ENCODE measurements at places on chromosomes 7 and 10.
A peak's percentile ranks its signal among the peaks of the same experiment; 100 is the strongest.

GRCh38 chr7:132049462-132050304 lies 493.3 kb upstream of the PODXL start:
- DNase-seq = peak; percentile 7

- DNase-seq = peak; percentile 78
These were observed 125.1 kb downstream of the PLXNA4 start for GRCh38 chr7:132451161-132451560.

- no peak for DNase-seq
These were observed 101.2 kb upstream of the PARD3 start for GRCh38 chr10:34916314-34916713.

DNA sequence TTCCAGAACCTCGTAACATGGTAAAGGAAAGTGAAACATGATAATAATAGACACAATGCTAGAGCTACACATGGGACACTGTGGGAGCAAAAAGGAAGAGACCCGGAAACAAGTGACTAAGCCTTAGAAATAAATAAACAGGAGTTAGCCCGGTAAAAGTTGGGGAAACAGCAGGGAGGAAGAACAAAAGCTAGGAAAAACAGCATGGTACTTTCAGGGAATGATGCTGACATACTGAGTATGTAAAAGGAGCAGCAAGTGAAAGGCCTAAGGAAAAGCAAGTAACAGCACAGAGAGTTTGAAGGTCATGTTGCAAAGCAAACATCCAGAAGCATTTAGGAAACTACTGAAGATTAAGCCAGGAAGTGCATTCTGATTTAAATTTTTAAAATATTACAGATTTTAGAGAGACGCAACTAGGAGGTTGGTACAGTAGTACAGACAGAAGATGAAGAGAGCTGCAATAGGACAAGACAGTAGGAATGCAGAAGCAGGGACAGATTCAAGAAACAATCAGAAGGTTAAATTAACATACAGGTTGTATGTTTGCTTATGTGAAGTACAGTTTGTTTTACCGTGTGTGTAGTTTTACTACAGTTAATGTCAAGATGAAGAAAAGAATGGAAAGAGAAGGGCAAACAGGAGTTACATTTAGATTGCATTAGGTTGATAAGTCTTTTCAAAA lies 63.7 kb downstream of the ARHGAP12 start:
- DNase-seq = no peak

DNA sequence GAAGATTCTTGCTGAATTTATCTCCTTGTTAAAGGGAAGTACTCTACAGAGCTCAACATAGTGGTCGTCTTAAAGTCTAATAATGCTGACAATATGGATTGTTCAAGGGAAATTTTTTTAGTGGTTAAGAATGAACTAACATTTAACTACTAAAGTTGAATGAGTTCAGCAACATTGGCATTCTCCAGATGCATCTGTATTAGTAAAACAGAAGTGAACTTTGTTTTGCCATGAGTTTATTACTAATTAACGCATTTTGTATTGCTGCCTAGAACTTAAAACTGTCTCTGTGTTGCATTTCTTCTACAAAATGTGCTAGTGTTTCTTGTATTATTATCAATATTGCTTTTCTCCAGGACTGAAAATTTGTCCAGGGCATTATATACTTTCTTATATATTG lies 67.5 kb downstream of the C1GALT1 start:
- no peak for DNase-seq

DNA sequence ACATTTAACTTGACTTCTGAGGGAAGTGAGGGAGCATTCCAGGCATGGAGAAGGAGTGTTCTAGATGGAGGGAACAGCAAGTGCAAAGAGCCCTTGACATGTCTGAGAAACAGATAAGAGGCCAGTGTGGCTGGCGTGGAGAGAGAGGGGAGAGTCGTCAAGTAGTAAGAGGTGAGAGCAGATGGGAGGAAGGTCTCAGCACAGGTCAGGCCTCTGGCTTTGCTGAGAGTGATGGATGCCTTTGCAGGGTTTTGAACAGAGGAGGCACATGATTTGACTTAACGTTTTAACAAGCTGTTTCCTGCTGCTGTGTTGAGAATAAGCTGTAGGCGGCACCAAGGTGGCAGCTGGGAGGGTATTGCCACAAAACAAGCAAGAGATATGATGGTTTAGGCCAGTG lies 97.2 kb downstream of the KAT6B start:
- DNase-seq = peak; percentile 22

GRCh38 chr7:30167901-30168300 lies 33.1 kb downstream of the MTURN start:
- no peak for DNase-seq

DNA sequence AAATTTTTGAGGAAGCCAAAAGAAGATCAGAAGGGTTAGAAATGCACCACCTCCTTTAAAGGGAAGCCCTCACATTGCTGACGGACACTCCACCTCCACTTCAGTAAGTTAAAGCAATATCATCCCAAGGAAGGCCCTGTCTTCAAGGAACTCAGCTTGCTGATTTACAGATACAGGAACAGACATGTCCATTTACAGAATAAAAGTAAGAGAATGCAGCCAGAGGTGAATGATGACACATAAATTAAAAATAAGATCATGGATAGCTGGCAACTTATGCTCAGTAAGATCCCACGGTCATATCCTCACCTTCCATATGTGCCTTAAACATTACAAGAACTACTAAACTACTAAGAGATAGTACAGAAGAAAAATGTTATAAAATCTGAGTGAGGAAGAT lies 20.4 kb downstream of the GRB10 start:
- no peak for DNase-seq

DNA sequence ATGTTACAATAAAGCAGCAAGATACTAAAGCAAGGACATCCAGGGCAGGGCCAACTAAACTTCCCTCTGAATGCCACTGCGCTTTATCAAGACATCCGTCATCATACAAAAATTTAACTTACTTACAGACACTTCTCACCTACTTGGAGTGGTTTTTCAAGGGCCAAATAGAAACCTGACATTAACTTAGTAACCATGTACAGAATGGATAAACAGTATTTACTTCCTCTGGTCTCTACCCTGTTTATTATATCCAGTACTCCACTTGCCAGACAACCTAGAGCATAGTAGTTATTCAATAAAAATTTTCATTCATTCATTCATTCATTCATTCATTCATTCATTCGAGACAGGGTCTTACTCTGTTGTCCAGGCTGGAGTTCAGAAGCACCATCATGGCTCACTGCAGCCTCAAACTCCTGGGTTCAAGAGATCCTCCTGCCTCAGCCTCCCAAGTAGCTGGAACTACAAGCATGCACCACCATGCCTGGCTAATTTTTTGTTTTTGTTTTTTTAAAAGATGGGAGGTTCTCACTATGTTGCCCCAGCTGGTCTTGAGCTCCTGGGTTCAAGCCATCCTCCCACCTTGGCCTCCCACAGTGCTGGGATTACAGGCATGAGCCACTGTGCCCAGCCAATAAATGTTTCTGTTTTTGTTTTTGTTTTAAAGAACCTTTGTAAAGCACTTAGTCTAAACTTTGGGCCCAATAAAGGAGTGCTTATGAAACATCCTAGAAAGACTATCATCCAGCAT lies 19.0 kb downstream of the SMURF1 start:
- no peak for DNase-seq

GRCh38 chr10:12019283-12019971 lies 23.2 kb downstream of the UPF2 start:
- DNase-seq = no peak

DNA sequence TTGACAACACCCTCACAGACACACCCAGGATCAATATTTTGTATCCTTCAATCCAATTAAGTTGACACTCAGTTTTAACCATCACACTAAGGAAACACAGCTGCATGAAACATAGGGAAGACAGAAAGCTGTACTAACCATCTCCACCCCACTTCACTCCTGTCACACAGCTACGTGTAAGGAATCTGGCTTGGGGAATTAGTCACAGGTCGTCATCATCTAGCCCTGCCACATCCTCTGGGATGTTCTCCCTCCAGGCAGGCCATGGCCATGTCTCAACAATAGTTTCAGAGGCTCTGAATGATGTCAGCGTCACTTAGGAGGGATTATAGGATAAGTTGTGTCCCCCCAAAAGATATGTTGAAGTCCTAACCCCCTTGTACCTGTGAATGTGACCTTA lies 10.8 kb upstream of the SEMA3C start:
- no peak for DNase-seq

DNA sequence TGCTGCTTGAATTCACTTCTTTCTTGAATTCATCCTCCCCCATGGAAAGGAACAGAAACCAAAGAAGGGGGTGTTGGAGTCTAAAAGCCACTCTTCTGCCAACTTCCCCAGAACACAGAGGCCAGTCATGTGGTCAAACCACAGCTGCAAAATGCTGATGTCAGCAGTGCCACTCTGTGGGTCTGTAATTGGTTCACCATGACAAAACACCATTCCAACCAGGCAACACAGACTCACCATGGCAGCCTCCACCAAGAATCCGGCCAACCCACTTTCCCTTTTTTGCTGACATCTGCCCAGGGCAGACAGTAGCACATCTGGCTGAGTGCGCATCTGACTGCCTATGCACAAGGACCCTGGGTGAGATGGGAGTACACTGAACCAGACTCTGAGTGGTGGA lies 16.8 kb downstream of the OSBPL3 start:
- DNase-seq = peak; percentile 37

- DNase-seq = no peak
These were observed 9.4 kb upstream of the ANKRD1 start for GRCh38 chr10:90930070-90930837.

GRCh38 chr7:104901240-104901619 lies 112.8 kb upstream of the KMT2E start:
- DNase-seq = no peak

DNA sequence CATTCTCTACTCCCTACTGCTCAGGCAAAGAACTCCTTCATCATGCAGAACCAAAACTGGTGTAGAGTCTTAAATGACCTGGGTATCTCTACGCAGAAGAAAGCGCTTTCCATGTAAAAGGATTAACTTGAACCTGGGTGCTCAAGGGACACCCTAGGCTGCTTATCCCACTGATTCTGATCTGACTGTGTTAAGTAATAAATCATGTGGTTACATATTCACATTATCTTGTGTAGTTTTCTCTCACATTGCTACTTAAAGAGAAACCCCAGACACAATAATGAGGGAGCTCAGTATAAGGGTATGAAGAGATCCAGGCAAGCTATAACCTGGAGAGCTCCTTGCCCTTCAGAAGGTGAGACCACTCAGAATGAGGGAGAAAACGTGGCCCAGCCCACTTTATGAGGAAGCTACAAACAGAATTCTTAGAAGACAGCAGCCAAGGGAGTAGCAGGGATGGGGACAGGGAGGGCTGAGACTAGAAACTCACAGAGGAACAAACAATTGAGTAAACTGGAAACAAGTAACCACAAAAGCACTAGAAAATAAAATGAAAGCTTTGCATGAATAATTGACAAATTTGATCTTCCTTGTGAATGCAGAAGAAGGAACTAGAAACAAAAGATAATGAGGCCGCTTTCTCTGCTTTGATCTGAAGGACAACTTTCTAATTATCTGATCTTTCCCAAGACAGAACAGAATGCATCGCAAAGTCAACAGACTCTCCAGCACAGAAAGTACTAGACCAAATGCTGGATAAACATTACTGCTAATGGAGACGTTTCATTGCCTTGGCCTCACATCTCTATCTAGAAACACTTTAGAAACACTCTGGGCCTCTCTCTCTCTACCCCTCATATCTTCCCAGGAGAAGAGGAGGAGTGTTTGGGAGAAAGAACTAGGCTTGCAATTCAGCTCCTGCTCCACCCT lies 76.1 kb downstream of the LRRC17 start:
- DNase-seq = no peak

DNA sequence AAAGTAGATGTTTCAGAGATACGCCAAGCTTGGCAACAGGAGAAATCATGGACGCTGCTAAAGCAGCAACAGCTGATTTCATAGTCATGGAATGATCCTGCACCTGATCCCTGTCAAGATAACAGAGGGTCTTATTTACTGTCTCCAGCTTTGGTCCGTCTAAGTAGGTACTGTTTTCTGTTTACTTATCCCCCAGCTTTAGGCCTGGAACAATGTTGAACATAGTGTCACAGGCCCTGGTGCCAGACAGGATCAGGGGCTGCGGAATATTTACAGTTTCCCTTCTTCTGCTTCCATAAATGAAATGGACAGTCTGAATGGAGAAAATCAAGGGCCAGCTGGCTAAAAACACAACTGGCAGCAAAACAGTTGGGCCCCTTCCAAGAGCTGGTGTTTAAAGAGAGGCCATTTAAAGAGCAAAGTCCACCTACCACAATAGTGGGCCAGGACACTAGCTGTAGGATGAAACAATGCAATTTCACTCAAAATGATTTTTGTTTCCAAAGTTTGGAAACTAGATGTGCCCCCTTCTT lies 2.9 kb downstream of the GPR37 start:
- no peak for DNase-seq

DNA sequence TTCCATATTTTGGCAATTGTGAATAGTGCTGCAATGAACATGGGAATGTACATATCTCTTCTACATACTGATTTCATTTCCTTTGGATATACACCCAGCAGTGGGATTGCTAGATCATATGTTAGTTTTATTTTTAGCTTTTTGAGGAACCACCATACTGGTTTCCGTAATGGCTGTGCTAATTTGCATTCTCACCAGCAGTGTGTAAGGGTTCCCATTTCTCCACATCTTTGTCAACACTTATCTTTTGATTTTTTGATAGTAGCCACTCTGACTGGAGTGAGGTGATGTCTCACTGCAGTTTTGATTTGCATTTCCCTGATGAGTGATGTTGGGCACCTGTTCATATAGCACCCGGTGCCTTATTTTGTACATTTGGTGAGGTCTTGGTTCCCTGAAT lies 519.6 kb downstream of the REEP3 start:
- DNase-seq = no peak

- DNase-seq = no peak
These were observed 714.8 kb upstream of the GALNT17 start for GRCh38 chr7:70416986-70417655.

GRCh38 chr10:89644967-89645741 lies at the start of gene PANK1:
TSS of gene PANK1 (minus strand) at chr10:89645242. CDS start at chr10:89644891, 351 bp downstream.
- DNase-seq = peak; percentile 46

DNA sequence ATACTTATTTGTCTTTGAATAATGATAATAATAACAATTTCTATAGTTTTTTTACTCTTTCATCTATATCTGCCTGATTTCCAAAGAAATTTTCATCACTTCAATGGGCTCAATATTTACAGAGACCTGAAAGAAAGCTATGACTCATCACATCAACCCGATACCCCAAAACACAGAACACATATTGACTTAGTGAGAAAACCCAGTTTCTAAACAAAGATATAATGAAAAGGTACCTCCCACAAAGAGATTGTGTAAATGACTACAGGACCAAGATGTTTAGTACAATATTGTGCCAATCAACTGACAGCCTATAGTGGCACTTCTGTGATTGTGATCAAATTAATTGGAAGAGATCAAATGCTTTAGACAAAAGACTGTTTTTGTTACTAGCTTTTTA lies 133.9 kb downstream of the PCDH15 start:
- DNase-seq = no peak

- DNase-seq = no peak
These were observed 11.1 kb upstream of the CUL1 start for GRCh38 chr7:148687555-148687954.

DNA sequence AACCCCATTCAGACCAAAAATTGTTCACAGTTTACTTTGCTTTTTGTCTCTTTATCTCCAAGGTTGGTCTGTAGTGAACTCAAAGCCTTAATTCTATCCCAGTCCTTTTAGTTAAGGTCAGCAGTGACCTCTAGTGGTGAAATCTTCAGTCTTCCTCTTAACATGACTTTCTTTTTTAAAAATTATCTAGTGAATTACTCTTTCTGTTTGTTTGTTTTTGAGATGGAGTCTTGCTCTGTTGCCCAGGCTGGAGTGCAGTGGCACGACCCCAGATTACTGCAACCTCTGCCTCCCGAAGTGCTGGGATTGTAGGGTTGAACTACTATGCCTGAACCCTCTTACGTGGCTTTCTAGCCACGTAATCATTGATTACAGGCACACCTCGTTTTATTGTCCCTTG lies 25.0 kb downstream of the ZNF487 start:
- peak; percentile 91 for DNase-seq

GRCh38 chr10:101287997-101288635 lies 58.9 kb upstream of the LBX1 start:
- DNase-seq = no peak
